A549 treated with Mapracorat at 1 μM for 4 hours (cell line): ENCODE measurements at places on chromosomes 1 and 21. TPM values are rescaled to one million over a fixed set of nuclear protein-coding genes. Genes with fewer than 3 reads are reported as not detected.

ST6GALNAC5 gene
- not detected in 5 replicates for total RNA-seq

CRYAA gene
- total RNA-seq = not detected in 5 replicates

LGALS8 gene
- total RNA-seq = 27.9 to 38.1 TPM (median 31.8 TPM) in 5 replicates

F3 gene
- total RNA-seq = 4.0 to 6.3 TPM (median 5.1 TPM) in 5 replicates

GNAT2 gene
- 0.13 to 0.17 TPM (median 0.17 TPM) in 3 of 5 replicates, not detected in the others for total RNA-seq

TP73 gene
- 0.59 to 0.87 TPM (median 0.75 TPM) in 5 replicates for total RNA-seq

CYP4Z1 gene
- not detected in 5 replicates for total RNA-seq

FBXO42 gene
- total RNA-seq = 7.6 to 9.9 TPM (median 9.3 TPM) in 5 replicates

PRMT6 gene
- not detected in 5 replicates for total RNA-seq

OR2G6 gene
- not detected in 5 replicates for total RNA-seq

GPR153 gene
- 2.6 to 3.7 TPM (median 3.4 TPM) in 5 replicates for total RNA-seq

A3GALT2 gene
- not detected in 5 replicates for total RNA-seq

FALEC gene
- 0.29 TPM in 1 of 5 replicates, not detected in the others for total RNA-seq

LRRN2 gene
- 11.7 to 15.3 TPM (median 12.7 TPM) in 5 replicates for total RNA-seq

INKA2 gene
- total RNA-seq = 2.2 to 2.7 TPM (median 2.3 TPM) in 5 replicates

CA14 gene
- total RNA-seq = not detected in 5 replicates

CR1 gene
- not detected in 5 replicates for total RNA-seq

FCRL5 gene
- total RNA-seq = 0.03 TPM in 1 of 5 replicates, not detected in the others

LIPI gene
- not detected in 5 replicates for total RNA-seq

ETV3L gene
- total RNA-seq = not detected in 5 replicates

C1orf74 gene
- total RNA-seq = 1.4 to 1.8 TPM (median 1.4 TPM) in 5 replicates

LEPROT gene
- 36.4 to 50.9 TPM (median 42.5 TPM) in 5 replicates for total RNA-seq

RORC gene
- total RNA-seq = 0.04 to 0.05 TPM in 2 of 5 replicates, not detected in the others

HUNK gene
- total RNA-seq = 1.3 to 1.5 TPM (median 1.4 TPM) in 5 replicates

LCE1B gene
- total RNA-seq = not detected in 5 replicates

CYP2J2 gene
- 0.07 to 0.11 TPM (median 0.08 TPM) in 3 of 5 replicates, not detected in the others for total RNA-seq

NLRP3 gene
- total RNA-seq = not detected in 5 replicates

EXTL1 gene
- total RNA-seq = not detected in 5 replicates

OLIG2 gene
- total RNA-seq = not detected in 5 replicates
